Kidney glomerular epithelial cell (primary cell): ENCODE measurements at places on chromosomes 7 and 10.

DNA sequence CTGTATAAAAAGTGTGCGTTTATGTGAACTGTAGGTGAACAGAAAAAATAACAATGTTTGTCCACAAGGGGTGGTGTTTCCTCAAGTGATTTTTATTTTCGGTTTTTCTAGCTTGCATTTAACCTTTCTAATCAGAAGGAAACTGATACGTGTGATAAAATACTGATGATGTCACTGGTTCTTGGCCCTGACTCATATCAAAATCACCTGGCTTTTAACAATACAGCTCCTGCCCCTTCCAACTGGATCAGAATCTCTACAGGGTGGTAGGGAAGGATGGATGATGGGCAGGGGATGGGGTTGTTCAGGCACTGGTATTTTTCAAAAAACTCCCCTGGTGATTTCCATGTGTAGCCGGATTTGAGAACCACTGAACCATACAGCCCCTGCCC lies 10.9 kb downstream of the NPFFR1 start:
- no peak for DNase-seq

DNA sequence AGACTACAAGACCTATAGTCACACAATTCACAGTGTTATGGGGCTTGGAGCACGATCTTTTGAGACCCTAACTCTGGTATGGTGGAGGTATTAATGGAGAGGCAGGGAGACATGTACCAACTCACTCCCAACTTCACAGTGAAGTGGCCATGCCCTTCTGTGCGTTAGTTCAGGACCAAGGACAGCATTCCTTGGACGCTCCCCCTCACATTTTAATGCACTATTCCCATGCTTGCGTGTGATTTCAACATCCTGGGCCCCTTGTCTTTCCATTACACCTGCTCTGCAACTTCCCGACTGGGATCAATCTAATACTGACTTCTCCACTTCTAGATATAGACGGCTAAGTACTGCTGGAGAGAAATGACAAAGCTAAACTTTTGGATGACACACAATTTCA lies 72.7 kb downstream of the PLCE1 start:
- DNase-seq, result peak; percentile 12

DNA sequence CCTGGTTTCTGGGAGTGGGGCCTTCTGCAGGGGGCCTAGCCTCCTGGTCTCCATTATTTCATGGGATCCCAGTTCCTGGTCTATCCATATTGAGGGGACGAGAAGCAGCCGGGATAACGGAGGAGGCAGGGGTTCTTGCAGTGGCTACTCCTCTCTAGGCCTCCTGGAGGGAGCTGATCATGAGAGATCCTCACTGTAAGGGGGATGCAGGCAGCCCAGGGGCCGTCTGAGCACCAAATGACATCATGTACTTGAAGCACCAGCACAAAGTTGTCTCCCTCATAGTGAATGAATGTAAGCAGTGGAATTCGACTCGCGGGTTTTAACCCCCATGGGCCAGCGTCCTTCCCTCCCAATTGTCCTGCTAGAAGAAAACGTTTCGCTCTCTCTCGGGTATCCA lies 964 bp upstream of the ADCY1 start:
- DNase-seq, result no peak

- DNase-seq, result no peak
Observed at GRCh38 chr10:119860866-119861607, 11.6 kb downstream of the MCMBP start.

DNA sequence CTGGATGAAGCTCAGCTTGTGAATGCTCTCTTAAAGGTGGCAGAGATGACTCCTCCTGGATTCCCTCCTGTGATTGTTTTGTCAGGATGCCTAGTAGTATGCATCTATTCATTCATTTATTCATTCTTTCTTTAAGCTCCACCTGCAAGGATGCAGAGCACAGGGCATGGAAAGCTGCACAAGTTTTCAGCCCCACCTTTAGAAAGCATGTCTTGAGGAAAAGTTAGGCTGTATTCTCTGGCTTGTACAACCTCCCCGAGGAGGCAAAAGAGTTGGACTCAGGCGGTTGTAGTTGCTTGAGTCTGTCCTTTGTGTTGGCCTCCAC lies 22.4 kb downstream of the ARID5B start:
- no peak for DNase-seq
